ENCODE measurements at places on chromosomes 2 and 18.

DNA sequence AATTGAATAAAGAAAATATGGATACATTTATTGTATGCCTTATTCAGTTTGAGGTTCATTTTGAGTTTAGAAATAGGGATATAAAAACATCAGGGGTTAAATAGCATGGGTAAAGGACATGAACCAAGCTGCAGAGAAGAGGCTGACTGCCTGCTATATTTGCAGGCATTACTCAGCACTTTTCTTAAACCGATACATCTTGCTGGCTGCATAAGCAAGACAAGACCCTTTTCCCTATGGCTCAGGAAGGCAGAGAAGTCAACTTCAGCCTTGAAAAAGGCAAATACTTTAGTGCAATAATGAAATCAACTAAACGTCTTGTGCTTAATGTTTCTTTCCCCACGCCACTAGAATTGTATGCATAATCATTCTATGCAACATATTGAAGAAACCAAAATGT, 36.4 kb downstream of the SCN1A start:
- DNase-seq, result no peak

- DNase-seq, result no peak
Measured at GRCh38 chr2:238016526-238016925, 44.3 kb upstream of the SCLY start.

DNA sequence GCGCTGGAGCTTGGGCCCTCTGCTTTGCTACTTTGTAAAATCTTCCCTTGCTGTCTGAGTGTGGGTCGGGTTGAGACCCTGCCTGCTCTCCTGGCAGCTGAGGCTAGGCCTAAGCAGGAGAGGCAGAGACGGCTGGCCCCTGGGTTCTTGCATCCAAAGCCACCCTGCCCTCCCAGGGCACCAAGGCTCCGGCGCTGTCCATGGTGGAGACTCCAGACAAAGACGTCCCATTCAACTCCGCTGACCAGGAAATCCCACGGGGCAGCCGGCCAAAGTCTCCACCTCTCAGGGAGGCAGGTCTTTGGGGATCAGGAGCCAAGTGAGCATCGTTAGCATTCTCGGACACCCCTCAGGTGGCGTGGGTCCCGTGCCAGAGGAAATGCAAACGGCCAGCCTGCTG, 2.6 kb upstream of the PRLH start:
- DNase-seq, result no peak

GRCh38 chr2:149063177-149063576, 24.7 kb downstream of the LYPD6B start:
- no peak for DNase-seq

DNA sequence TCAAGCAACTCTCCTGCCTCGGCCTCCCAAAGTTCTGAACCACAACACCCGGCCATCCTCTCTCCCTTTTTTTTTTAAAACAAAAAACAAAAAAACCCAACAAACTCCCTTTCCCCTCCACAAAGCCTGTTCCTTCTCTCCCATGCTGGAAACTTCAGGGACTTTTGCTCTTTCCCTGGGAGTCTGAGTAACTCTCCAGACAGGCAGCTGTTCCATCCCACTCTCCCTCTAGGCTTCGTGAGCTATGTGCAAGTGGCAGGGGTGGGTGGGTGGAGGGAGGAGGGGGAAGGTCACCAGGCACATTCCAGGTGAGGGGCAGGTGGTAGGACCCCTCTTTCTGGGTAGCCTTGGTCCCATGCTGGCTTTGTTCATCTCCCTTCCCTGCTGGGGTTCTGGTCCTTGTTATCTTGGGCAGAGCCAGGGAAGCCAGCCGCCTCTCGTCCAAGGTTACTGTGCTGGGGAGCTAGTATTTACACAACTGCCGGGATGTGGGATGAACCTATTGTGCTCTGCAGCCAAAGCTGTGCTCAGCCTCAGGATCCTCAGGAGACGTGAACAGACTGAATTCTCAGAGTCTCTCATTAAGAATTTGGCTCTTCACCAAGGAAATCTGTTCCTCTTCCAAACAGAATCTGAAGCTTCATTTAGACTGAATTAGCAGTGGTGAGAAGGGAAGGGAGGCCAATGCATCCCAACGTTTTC, 106.9 kb downstream of the LIPG start:
- no peak for DNase-seq

DNA sequence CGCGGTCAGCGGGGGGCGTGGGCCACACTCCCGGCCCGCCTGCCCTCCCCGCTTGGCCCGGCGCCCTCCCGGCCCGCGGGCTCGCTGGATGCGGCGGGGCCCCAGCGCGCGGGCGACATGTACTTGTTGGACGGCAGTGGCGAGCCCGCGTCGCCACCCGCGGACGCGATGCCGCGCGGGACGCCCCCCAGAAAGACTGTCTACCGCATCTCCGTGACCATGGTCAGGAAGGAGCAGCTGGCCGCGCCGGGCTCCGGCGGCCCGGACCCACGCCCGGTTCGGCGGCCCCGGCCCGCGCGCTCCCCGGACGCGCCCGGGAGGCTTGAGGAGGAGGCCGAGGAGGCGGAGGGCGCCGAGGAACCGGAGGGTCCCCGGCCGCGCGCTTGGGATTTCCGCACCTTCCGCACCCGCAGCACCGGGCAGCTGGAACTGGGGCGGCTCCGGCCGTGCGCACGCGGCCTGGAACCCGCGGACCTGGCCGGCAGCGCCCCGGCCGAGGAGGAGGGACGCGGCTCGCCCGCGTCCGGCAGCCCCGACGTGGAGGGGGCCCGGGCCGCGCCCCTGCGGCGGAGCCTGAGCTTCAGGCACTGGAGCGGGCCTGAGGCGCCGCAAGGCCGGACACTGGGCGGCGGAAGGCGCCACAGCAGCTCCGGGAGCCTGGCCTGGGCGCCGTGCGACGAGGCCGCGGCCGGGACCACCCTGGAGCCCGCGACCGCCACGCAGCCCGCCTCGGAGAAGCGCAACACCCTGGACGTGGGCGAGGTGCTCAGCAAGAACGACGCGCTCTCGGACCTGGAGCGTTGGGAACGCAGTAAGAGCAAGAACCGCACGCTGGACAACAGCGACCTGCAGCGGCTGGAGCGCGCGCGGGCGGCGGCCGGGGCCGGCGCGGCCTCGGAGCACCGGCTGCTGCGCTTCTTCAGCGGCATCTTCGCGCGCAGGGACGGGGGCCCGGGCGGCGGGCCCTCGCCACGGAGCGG, 176.4 kb downstream of the AGAP1 start:
- peak; percentile 51 for DNase-seq

All from RWPE1 (cell line).